Activated CD4-positive, alpha-beta T cell treated with anti-CD3 and anti-CD28 coated beads, Interleukin-2, amount 10 ng/mL, durations not matched to agents 7 days and 5 days (primary cell): ENCODE measurements at places on chromosomes 3 and 15. TPM values are rescaled to one million over a fixed set of nuclear protein-coding genes. Genes with fewer than 3 reads are reported as not detected.

DNA sequence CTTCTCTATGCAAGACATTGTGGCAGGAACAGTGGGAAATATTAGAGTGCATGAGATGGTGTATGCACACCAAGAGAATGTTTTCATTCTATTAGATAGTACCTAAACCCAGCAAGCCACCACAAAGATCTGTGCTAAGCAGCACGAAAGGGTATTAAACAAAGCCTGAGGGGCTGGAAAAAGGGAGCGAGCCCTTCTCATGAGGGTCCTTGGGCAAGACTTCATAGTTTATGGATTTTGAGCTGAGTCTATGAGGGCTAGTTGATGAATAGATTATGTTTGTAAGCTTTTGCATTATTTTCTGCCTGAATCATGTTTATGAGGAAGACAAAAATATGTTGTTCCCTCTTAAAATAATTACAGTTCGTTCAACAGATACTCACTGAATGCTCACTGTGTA, 9.4 kb upstream of the ACTC1 start:
- no peak for DNase-seq

DNA sequence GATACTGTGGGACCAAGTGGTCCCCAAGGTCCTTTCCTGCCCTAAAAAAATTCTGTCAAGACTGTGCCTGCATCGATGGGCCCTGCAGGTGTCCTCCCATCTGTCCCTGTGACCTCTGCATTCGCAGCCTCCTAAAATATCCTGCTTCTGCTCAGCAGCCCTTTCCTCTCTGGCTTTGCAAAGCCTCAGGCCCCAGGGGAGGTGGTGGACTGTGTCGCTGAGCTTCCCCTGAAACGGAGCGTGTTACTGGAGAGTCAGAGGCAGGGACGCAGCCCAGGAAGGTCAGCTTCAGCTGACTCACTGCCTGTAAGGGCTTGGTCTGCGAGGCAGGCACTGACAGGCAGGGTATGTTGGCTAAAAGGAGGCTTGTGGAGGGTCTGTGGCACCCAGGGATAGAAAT, 110.0 kb downstream of the RAB11A start:
- no peak for DNase-seq

HRG gene
- total RNA-seq = not detected

SLC22A13 gene
- 0.37 TPM for total RNA-seq

LIPH gene
- total RNA-seq = not detected

DNA sequence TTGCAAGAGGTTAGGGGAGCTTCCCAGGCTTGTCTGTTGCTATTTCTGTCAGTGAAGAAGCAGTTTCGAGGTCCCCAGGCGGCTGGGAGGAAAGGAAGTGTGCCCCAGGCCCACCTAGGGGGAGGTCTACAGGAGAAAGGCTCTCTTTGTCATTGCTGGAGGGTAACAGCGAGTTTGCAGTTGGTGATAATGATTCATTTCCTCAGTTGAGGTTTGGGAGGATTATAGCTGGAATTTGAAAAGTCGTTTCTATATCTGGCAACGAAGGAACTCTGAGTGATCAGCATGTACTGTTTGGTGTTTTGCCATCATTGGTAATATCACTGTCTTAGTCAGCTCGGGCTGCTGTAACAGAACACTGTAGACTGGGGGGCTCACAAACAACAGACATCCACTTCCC, 65.5 kb upstream of the UBE3A start:
- DNase-seq = no peak

- no peak for DNase-seq
These were observed 52.7 kb downstream of the MITF start for GRCh38 chr3:69791919-69792399.

DNA sequence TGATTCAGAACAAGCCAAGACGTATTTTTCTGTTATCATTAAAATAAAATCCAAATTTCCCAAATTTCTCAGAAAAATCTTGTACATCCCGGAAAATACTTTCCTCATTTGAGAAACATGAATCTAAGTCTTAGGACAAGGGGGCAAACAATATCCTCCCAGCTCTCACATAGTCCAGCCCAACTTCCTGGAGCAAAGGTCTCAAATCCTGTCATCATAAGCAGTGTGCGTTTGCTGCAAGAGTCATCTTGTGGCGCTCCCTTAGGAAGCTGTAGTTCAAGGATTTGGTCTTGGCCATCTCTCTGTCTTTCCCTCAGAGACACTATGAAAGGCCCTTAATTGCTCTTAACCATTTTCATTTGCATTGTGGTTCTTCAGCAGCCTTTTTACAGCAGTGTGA, 57.5 kb upstream of the GSK3B start:
- DNase-seq = no peak

- DNase-seq = no peak
These were observed 240.1 kb downstream of the XXYLT1 start for GRCh38 chr3:195030791-195031321.

DNA sequence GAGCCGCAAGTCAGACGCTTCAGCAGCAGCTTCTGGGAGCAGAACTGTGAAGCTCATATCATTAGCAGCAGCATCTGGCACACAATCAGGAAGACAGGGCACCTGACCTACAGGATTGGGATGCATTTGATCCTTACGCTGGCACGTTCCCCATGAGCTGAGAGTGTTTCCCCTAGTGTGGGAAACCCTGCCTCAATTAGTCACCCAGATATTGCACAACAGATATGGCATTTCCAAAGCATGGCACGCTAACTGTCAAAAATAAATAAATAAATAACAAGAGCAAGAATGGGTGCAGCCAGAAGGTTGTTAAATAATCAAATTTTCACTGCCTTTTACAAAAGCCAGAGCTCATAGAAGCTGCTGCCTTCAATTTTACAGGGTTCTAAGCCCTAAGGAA, 189.6 kb upstream of the THBS1 start:
- no peak for DNase-seq

- DNase-seq = no peak
These were observed 17.9 kb downstream of the FANCD2OS start for GRCh38 chr3:10090179-10090578.

DNA sequence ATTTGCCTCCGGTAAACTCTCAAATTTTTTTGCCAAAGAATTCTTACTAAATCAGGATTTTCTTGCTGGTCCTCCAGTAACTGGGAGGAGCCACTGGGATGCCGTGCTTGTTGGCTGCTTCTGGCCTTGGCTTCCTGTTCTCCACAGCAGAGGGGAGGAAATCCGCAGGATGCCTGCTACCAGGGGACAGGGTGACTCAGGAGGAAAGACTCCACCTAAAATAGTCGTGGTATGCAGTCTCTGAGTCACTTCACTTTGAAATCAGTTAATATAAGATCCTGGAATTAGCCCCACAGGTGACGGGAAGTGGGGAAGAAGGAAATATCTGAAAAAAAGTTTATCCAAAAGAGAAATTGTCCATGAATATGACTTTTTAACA, 6.5 kb upstream of the TM4SF18 start:
- no peak for DNase-seq

STRC gene
- 0.33 TPM for total RNA-seq

DNA sequence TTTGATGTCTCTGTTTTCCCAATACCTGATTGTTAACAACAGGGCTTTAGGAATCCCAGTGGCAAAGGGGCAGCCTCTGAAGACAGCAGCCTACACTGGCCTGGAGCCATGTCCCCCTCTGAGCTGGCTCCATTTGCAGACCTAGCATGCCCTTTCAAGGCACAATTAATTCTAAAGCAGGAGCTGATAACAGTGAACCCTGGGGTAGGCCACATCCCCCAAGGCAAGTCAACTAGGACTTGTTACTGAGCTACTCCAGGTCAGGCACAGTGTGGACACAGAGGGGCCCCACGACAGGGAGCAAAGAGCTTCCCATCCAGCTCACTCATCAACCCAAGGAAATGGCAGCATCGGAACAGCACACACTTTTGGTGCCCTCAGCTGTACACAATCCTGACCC, 51.9 kb downstream of the SPSB4 start:
- DNase-seq = no peak

SAXO2 gene
- total RNA-seq = 13.9 TPM

ARHGAP31 gene
- 2.4 TPM for total RNA-seq

DNA sequence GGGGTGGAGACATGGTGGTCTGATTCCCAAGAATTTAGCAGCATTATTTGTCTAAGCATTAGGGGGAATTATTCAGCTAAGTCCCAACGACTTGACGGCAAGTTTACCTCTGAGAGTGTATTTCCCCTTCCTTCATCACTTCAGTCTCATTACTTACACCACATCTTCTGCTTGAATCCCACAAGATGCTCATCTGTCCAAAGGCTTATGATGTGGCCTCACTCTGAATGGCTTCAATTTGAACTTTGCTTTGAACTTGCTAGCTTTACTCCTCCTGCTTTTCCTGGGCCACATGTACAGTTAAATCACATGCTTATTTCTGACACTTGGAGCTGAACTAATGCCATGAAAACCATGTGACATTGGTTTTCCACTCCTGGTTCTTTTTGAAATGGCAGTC, 231.3 kb upstream of the SATB1 start:
- DNase-seq = no peak

LEKR1 gene
- total RNA-seq = 0.47 TPM

VWA5B2 gene
- not detected for total RNA-seq

TMEM207 gene
- total RNA-seq = not detected

GRCh38 chr3:158696618-158697017, 24.2 kb upstream of the LXN start:
- no peak for DNase-seq

DNA sequence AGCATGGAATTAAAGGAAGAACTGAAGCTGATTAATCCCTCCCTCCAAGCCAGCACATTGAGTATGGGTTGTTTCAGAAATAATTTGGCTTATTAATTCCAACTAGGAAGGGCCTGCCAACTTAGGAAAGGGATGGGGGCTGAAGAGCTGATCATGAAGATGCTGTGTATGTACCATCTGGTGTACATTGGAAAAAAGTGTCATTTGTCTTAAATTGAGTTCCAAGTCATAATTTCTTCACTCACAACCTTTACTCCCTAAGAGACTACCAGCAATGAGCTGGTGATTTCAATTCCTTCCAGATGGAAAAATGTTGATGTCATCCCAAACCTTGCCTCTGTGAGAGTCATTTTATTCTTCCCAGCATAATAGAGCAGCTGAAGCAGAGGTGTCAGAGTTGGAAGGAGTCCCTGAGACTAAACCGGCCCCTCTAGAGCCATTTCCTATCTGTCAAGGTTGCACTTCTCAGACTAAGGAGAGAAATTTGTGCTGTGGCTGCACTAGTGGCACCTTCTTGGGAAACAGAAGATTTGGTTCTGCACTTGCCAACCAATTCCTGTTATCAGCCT, 79.4 kb downstream of the GTPBP8 start:
- no peak for DNase-seq

- DNase-seq = no peak
These were observed 698.4 kb upstream of the CCDC54 start for GRCh38 chr3:106678657-106679390.

DNA sequence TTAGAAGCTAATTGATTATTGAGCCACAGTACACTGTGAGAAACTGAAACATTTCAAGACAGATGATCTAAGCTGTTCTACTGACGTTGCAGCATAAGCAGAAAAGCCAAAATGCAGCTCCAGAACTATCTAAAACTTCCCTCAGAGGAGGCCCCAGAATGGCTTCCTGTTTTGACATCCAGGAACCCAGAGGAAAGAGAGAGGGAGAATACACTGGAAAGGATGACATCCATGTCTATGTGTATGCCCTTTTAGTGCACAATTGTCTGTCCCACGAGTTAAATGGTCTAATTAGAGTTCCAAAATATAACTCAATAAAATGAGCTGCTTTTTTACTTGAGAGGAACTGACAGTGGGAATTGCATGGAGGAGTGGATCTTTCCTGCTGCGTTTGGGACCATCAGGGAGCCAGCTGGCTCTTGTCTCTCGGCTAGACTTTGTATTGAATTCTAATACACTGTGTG, 688.1 kb downstream of the ZNF385D start:
- DNase-seq = no peak

GUCA1C gene
- not detected for total RNA-seq

OR5K3 gene
- total RNA-seq = not detected

GRCh38 chr3:11717768-11718636, 74.3 kb upstream of the VGLL4 start:
- no peak for DNase-seq

ACAD9 gene
- 74.7 TPM for total RNA-seq

DNA sequence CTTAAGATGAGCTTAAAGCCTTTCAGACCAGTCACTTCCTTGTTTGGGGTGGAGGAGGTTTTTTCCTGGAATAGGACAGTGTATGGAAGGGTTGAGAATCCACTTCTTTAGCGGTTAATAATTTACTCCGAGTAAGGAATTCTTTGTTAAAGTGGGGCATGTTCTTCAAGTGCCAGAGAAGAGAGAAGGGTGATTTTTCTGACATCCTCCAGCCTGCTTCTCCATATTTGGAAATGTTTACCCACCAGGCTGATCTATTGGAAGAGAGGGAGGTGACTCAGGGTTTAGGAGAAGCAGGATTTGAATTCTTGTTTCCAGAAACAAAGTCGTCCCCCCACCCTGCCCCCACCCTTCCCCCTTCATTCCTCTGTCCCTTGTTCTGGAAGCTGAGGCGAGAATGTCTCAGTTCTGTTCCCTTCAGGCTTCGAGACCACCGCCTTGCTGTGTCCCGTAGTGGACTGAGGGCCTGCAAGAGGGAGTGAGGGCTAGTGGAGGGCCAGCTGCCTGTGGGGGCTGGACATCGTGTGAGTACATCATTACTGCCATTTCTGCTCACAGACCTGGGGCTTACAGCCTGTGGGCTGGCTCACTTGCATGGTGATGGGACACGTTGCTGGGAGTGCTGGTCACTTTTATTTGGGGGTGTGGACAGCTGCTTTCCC, 58.5 kb downstream of the LPP start:
- no peak for DNase-seq

FOXB1 gene
- 0.54 TPM for total RNA-seq

GOLGA6L7 gene
- total RNA-seq = not detected

- no peak for DNase-seq
These were observed 31.6 kb upstream of the GATA2 start for GRCh38 chr3:128524374-128525299.

CACNA1D gene
- 0.33 TPM for total RNA-seq

DNA sequence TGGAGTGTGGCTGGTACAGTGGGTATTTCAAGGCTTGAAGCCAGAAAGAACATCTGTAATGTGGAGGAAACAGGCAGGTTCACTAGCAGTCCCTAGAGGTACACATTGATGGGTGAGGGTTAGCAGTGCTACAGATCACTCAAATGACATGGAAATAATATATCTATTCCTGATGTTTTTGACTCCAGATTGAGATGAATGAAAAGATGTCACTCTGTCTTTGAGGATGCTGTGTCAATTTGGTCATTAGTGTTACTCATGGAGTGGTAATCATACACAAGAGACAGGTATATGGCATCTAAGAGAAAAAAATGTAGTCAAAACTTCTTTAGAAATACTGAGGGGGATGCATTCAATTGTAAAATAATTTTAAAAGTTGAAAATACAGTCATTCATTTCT, 135.1 kb downstream of the ZIC1 start:
- DNase-seq = no peak

DNA sequence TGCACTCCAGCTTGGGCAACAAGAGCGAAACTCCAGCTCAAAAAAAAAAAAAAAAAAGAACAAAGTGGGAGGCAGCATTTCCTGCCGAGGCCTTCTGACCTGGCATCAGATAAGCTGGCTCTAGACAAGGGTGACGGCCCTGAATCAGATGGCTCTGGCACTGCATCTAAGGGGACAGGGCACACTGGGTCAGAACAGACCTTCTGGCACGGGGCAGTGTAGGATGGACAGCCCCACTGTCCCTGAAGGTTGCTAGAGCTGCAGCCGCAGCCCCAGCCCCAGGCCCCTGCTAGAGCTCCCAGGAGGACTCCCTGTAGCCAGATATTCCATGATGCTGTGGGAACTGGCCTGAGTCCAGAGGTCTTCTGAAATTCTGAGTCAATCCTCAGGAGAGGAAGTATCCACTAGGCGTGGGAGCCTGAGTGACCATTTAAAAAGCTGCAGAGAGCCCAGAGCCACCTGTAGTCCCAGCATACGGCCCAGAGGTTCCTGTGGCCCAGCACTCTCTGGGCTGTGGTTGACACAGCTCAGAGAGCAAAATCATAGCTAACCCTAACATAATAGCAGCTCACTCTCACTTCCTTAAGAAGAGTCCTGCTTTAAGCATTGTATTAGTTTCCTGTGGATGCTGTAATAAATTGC, 69.2 kb upstream of the MFGE8 start:
- DNase-seq = no peak
